ENCODE measurements at places on chromosomes 5 and 9.
A peak's percentile ranks its signal among the peaks of the same experiment; 100 is the strongest.

DNA sequence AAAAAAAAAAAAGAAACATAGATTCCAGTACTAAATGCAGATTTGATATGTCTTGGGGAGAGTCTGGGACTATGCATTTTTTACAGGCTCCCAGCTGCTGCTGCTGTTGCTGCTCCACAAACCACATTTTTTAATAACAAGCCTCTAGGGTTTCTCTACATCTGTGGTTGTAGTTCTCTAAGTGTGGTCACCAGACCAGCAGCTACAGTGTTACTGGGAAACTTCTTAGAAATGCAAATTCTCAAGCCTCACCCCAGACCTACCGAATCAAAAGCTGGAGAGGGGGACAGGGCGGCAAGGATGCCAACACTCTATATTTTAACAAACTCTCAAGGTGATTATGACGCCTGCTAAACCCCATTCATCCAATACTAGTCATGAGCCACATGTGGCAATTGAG, 293.4 kb upstream of the PTGER4 start:
- peak; percentile 30 for DNase-seq

DNA sequence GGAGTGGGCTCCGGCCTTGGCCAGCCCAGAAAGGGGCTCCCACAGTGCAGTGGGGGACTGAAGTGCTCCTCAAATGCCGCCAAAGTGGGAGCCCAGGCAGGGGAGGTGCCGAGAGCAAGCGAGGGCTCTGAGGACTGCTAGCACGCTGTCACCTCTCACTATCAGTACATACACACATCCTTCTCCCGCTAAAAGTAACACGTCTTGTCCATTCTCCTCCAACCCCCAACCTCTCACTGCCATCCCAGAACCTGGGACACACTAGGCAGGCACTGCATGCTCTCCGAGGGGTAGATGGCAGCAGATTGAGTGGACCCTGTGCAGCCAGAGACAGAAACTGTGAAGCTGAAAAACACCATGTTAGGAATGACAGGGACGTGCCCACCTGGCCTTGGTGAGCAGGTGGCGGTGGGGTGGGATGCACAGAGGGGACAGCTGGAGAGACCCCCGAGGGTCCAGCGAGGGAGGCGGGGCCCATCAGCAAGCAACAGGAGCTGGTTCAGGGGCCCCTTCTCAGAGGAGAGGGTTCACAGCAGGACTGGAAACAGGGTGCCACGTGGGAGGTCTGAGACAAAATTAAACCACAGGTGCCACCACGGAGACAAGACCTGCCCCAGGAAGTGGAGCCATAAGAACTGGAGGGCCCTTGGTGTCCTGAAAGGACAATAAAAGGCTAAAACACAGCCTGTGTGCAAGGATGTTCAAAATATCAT, 16.9 kb downstream of the SEMA4D start:
- DNase-seq: no peak

GRCh38 chr9:111180811-111181210, 142.5 kb upstream of the LPAR1 start:
- DNase-seq: no peak

GRCh38 chr9:81414836-81415235, 274.5 kb downstream of the TLE1 start:
- DNase-seq: no peak

GRCh38 chr5:128538250-128539037, 399 bp upstream of the FBN2 start:
- no peak for DNase-seq

- DNase-seq: no peak
Observed at GRCh38 chr5:119379096-119379495, 23.3 kb downstream of the TNFAIP8 start.

DNA sequence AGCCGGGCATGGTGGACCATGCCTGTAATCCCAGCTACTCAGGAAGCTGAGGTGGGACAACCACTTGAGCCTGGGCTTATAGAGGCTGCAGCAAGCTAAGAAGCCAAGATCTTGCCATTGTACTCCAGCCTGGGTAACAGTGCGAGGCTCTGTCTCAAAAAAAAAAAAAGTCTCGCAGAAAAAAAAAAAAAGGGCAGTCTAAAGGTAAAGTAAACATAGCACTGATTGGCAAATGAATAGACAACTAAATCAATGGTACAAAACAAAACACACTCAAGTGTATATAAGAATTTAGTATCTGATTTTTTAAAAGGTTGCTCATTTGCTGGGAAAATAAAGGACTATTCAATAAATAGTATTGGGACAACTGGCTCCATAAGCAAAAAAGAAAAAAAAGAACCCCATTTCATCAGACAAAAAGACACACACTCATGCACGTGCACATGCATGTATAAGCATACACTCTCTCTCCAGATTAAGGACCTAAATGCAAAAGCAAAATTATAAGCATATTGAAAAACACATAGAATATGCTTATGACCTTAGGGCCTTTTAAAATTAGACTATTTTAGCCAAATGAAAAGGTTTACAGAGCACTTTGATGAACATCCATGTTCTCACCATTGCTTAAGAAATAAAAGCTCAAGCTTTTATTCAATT, 5.7 kb downstream of the IL6ST start:
- DNase-seq: no peak

- DNase-seq: no peak
Observed at GRCh38 chr9:136092353-136092650, 2.8 kb downstream of the NACC2 start.

GRCh38 chr5:103808464-103809106, 246.0 kb upstream of the NUDT12 start:
- DNase-seq: no peak

DNA sequence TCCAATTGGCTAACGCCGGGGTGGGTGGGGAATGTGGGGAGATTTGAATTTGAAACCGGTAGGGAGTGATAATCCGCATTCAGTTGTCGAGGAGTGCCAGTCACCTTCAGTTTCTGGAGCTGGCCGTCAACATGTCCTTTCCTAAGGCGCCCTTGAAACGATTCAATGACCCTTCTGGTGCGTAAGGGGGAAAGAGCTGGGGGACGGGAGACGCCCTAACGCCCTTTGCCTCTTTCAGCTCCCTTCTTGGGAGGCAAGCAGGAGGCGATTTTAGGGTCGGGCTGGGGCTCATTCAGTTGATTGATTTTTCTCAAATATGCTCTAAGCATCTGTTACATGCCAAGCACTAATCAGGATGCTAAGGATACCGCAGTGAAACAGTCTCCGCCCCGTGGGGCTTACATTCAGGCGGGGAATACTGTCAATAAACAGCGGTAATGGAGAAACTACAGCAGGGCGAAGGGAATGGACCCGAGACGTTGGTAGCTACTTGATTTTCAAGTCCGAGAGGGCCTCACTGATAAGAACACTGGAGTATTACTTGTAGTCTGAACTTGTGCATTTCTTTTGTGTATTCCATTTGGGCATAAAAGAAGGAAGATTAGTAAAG, at the start of gene HMMR:
Gene HMMR, plus strand, starts transcription at position 71 of the 610 bp plus-strand sequence. Its CDS starts 61 bp downstream, at position 132.
- no peak for DNase-seq

- DNase-seq: no peak
Observed at GRCh38 chr9:135951889-135952663, 9.1 kb downstream of the UBAC1 start.

GRCh38 chr9:137564817-137565411, 13.2 kb downstream of the MRPL41 start:
- no peak for DNase-seq

DNA sequence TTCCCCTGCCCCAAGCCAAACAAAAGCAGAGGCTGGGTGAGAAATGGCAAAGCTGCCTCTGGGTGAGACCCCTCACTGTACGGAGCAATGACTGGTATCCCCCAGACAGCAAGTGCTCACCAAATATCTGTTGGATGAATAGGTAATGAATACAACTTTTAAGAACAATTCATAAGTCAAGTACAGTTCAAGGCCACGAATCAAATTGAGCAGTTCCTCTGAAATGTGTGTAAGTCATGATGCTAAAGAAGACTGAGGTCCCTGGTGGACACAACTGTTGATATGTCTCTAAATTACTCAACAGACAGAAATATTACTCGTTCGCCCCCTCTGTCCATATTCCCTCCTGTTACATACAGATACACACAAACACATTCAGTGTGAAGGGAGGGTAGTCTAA, 160.7 kb downstream of the GLIS3 start:
- no peak for DNase-seq

DNA sequence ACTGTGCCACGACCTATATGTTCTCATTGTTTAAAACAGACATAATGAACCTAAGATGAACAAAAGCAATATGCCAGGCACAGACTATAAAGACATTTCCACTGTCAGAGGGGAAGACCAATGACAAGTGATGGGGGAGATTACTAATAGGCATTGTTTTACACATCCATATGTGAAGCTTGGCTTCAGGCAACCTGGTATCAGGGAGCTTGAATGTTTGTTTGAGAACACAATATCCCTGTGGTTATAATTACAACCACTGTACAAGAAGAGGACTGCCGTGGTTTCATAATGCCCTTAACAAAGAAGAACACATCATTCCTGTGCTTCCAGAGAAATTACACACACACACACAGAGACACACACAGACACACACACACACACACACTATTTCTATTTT, 385.7 kb downstream of the BNC2 start:
- DNase-seq: no peak

DNA sequence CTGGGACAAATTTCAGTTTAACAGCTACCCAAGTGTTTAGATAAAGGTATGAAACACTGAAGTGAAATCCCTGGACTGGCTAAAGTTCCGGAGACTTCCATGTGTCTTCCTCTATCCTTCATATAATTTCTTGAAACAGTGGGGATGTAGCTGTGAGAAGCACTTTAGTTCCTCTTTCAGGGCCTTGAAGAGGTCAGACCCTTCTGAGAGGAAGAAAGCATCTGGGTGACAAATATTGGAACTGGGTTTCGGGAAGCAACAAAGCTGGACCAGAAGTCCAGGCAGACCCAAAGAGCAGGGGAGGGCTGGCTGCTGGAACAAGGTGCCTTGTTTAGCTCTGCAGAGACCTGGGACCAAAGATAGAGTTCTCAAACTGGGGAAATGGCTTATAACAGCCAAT, 75.4 kb upstream of the ZFAND5 start:
- DNase-seq: no peak

DNA sequence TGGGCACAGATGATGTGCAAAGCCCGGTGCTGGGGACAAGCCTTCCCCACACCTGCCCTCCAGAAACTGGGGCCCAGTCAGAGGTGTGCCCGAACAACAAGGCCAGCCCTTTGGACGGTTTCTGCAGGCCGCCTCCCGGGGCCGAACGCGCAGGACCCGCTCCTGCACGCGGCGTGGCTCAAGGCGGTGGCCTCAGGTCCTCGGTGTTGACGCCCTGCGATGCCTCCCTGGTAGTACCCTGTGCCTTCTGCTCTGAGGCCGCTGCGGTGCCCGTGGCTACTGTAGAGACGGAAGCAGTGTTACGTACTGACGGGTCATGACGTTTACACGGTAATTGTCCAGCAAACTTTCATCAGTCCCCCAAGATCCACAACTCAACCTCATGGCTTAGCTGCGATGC, 33.5 kb upstream of the FANCC start:
- DNase-seq: no peak

- DNase-seq: no peak
Observed at GRCh38 chr9:104779334-104779733, 15.4 kb downstream of the NIPSNAP3B start.

- no peak for DNase-seq
Observed at GRCh38 chr5:33400675-33401074, 40.1 kb upstream of the TARS1 start.

GRCh38 chr5:79878136-79878679, 112.9 kb downstream of the MTX3 start:
- DNase-seq: no peak

DNA sequence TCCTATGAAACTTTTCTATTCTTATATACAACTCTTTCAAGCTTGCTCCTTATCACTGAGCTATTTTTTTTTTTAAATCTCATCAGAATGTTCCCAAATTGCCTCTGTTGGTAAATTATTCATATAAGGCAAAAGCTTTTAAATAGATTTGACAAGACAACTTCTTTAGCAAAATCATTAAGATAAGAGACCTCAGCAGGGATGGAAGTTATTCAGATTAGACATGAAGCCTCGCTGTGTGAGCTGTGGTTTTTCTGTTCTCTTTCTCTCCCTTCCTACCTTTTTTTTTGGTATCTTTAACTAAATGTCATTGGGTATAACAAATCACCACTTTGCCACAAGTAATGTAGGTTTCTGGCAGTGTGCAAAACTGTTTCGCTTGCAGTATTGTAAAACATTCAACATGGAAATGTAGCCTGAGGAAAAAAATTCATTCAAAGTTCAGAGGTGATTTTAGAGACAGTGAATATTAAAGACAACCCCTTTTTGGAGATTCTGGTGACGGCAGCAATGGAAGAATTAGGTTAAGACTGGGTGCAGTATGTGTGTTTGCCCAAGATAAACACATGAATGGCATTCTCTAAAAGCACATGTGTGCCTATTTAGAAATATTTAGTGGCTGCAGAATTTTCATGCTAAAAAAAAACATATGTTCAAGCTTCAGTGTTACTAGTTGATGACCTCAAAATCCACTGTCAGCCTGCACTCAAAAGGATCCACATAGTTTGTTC, 467.1 kb downstream of the ZNF608 start:
- no peak for DNase-seq

- DNase-seq: no peak
Observed at GRCh38 chr5:135977375-135977928, 22.7 kb upstream of the LECT2 start.

DNA sequence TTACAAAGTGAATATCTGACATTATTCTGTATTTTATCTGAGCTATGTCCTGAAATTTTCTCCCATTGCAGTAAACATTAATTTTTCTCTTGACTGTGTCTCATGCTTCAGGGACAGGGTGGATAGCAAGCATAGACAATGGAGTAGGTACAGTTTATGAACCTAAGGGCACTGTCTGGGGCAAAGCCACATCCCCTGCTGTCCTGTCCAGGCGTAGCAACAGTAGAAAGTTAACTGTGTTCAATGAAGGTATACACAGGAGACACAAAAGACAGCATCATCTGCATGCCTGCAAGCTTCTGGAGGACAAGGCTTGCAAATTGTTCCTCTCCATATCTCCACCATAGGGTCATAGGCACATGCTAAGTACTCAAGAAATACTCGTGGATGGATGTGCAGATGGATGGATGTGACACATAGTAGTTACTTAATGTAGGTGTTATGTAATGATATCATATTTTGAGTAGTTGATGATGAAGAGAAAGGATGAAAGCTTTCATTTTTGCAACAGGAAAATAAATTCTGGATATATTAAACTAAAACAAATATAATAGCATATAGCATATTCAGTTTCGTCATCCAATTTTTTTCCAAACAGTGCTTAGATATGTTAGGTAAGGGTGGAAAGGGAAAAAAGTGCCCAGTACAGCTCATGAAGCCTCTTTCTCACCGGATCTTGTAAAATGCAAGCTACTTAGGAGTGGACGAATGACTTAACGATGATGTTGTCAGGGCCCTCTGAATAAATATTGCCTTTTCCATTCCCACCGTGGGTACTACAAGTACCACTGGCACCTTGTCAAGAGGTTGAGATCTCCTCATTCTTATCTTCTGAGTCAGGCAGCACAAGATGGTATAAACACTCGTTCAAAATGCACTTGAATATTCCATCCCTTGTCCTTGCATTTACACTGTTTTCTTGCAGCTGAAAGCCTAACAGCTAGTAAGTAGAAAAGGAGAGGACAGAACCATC, 19.9 kb upstream of the ZSWIM6 start:
- DNase-seq: no peak
